ENCODE measurements at places on chromosomes 13 and 19.

- no peak for DNase-seq
Measured at GRCh38 chr13:26061947-26062346, 10.1 kb upstream of the SHISA2 start.

DNA sequence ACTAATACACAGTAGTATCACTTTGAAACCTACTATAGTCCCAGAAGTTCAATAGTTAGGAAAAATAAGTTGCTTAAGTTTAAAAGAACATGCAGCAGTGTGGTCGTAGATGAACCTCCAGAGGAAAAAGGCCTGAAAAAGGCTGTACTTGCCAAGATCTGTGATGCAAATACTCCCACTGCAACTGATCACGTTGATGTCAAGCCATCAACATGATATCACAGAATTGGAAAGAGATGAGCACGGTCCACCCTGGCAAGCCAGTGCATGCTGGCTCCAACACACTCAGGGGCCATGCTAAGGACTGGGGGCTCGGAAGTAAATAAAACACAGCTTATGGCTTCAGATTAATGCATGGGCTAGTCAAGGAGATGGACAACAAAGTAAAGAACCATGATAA, 71.8 kb upstream of the LRCH1 start:
- DNase-seq, result no peak

GRCh38 chr13:98094678-98095266, 48.1 kb upstream of the FARP1 start:
- no peak for DNase-seq

DNA sequence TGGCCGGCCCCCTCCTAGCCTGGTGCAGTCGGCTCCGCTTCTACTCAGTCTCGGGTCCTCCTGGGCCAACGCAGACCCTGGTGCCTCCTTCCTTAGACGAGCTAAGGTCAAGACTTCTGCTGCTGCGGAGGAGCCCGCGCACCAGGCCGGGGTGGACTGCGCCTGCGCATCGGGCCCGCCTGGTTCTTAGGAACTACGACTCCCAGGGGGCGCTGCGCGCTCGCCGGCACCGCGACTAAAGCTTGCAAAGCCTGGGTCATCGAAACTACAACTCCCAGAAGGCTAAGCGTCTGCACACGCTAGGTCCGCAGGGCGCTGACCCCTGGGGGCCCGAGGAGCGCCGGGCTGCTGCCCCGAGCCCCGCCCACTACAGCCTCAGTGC, at the start of gene ZNF835:
Gene ZNF835 (minus strand): TSS at position 145 of the 382 bp plus-strand sequence. CDS start 6,559 bp downstream, outside the sequence.
- no peak for DNase-seq

- DNase-seq, result peak; percentile 10
Measured at GRCh38 chr19:41993612-41994483, at the start of gene ATP1A3. Gene ATP1A3, minus strand, starts transcription at chr19:41994230. Its CDS starts 154 bp downstream, at chr19:41994076.

- DNase-seq, result no peak
Measured at GRCh38 chr19:6011206-6011605, 33.3 kb upstream of the RANBP3 start.

DNA sequence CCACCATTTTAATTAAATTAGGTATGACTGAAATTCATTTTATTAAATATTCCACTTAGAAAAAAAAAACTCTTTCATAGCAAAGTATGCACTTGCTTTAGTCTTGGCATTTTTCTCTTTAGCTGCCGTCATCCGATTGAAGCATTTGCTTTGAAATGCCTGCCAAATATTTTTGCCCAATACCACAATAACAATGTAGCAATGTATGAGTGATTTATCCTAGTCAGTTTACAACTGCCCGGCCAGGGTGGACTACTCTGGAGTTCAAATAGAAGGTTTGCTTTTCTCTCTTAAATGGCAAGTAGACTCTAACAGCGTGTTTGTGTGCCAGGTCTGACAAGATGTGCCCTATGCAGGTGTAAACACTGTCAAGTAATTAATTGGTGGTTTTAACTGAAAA, 675.3 kb upstream of the SGCG start:
- no peak for DNase-seq

DNA sequence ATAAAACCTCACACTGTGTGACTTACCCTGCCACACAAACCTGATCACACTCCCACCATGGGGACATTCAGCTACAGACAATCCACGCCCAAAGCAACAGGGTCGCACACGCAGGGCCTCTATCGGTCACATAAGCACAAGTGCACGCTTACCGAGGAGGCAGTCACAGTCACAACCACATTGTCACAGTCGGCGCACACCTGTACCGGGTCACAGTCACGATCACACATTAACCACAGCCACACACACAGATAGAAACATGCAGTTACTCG, 579 bp downstream of the ZNF566 start:
- no peak for DNase-seq

- DNase-seq, result no peak
Measured at GRCh38 chr19:4391306-4391693, 9.0 kb downstream of the SH3GL1 start.

DNA sequence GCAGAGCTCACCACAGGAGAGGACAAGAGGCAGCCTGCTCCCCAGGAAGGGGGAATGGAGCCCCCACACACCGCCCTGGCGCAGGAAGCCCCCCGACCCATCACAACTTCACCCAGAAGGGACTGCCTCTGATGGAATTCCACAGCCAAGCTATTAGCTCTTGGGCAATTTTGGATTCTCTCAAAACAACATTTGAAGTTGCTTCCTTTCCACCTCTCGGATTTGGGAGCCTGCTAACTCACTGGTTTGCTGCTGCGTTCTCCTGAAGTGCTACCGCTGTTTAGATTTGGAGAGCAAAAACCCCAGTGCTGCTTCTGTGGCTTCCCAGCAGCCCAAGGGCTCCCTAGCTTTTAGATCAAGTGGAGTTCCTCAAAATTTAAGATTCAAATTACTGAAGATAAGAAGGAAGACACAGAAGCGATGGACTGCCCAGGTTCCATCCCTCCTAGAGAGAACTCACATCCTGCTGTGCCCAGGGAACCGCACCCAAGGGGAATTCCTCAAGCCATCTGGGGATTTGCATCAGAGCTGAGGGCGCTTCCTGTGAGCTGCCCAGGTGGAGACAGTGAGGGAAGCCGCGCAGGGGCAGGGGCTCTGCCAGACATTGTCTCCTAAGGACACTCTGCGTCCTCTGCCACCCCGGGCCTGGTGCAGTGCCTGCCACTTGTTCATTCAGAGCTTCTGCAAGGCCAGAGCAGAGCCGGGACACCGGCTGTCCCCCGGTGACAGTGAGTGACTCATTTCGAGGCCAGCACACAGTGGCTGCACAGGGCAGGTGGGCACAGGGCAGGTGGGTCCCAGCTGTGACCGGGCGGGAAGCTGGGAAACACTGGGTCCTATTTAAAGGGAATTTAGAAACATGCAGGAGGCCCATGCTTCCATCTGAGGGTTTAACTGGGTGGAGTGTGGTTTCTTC, 45.5 kb downstream of the COL4A1 start:
- DNase-seq, result no peak

- no peak for DNase-seq
Measured at GRCh38 chr19:3137119-3137518, 1.3 kb downstream of the GNA15 start.

DNA sequence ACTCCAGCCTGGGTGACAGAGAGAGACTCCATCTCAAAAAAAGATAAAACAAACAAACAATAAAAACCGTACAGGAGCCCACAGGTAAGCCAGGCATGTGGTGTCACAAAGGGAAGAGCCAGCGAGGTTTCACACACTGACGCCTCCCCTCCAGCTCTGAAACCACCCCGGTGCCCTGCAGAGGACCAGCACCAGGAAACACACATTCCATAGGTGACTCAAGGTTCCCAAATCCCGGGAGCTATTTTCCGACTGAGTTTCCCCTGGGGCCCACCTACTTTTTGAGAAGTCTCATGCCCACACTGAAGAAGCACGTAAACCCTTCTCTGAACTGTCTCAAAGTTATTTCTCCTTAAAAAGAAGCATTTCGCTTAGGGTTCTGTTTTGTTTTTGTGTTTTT, 40.3 kb downstream of the RHPN2 start:
- no peak for DNase-seq

DNA sequence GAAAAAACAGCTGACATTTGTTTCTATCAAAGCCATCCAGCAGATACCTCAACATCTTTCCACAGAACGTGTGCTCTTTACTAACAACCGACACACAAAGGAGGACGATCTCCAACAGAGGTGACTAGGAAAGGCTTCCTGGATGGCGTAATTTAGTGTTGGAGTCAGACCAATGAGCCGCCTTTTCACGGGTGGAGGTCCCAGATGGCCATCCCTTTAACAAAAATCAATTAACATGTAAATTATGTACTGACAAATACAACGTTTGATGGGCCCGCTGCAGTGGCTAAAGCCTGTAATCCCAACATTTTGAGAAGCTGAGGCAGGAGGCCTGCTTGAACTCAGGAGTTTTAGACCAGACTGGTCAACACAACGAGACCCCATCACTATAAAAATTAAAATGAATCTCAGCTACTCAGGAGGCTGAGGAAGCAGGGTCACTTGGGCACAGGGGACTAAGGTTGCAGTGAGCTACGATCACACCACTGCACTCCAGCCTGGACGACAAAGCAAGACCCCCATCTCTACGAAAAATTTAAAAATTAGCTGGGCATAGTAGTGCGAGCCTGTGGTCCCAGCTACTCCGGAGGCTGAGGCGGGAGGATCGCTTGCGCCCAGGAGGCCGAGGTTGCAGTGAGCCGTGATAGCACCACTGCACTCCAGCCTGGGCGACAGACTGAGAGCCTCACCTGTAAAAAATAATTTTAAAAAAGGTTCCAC, 1.2 kb upstream of the DPY19L3 start:
- DNase-seq, result no peak

GRCh38 chr19:58409010-58409790, 751 bp downstream of the ZNF584 start:
- DNase-seq, result no peak

DNA sequence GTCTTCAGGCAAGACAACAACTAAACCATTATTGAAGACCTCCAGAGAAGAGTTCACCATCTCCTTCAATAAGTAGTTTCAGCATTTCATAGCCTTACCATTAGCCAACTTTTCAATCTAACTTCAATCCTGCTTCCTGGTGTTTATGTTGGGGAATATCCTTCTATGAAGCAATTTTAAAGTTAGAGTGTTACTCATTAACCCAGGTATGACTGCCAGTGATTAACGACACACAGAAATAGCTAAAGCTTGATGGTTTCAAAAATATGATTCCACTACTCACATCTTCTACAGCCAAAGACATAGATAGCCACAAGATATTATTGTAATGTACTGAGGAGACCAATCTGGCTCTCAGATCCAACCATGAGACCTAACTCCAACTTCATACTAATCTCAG, 403.2 kb downstream of the EFNB2 start:
- no peak for DNase-seq

DNA sequence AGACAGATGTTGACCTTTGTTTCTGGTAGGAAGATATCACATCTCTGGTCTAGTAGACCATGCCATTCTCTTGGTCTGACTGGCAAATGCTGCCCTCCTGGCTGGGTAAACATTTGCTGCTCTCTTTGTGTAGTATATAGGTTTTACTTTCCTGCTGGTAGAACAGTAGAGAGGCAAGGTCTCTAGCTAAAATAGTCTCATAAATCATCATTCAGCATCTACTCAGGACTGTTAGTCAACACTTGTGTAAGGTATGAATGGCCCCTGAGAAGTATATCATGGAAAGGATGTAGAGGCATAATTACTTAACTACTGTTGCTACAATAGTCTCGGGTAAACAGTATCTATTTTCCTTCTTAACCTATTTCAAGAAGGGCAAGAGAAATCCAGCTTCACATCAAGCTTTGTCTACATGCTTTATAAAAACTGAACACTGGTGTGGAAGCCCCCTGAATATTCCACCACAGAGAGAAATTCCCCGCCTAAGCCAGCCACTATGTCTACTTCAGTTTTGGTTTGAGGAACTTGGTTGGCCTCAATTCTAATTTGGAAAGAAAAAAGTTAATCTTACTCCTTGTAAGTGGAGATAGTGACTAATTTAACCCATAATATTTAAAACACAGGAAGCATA, 18.4 kb upstream of the MYCBP2 start:
- peak; percentile 68 for DNase-seq

- DNase-seq, result peak; percentile 98
Measured at GRCh38 chr19:13104360-13104847, 1.7 kb upstream of the LYL1 start.

- no peak for DNase-seq
Measured at GRCh38 chr19:27647423-27647822, 1565.5 kb downstream of the UQCRFS1 start.

DNA sequence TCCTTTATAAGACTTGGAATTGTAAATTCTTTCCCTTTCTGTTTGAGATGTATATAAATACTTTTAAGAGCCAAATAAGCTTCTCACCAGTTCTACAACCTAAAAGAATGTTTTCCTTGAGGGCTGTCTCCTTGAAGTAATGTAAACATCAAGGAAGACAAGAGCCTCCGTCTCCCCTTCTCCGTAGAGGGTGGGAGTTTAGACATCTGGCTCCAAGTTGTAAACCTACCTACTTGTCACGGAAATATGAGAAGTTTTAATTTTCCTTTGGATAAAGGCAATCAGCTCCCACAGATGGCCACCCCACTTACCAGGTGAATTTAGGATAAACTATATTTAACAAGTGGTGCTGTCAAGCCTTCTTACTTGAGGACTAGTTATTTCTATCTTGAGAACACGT, 237.9 kb downstream of the NALCN start:
- DNase-seq, result no peak

DNA sequence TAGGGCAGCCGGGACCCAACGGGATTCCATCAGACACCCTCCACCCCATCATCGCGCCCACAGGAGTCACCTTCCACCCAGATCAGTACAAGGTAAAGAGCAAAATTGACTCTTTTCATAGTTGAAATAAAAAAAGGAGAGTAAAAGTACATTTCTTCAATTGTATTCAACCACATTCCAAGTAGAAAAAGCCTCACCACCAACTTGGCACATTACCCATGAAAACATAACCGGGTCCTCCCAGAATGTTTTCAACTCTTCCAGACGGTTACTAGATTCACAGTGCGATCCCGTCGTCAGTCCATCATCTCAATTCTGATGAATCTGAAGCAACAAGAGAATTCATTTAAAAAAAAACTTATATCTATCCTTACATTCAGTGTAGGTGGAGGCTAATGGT, 125.2 kb downstream of the RAB20 start:
- no peak for DNase-seq

DNA sequence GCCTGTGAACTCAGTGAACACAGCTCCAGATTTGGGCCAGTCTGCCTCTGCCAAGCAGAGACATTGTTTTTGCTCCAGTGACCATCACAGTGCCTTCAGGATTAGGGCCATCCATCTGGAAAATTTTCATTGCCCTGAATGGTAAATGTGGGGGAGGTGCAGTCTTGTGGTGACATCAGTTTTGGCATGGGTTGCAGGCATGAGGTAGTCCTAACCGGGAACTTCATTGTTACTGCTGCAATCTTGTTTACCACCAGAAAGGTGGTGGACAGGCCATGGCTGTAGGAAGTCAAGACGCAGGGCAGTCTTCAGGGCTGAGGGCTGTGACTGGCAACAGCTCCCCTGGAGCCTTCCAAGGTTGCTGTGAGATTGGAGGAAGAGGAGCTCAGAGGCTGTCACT, 55.2 kb downstream of the SPATA13 start:
- no peak for DNase-seq

DNA sequence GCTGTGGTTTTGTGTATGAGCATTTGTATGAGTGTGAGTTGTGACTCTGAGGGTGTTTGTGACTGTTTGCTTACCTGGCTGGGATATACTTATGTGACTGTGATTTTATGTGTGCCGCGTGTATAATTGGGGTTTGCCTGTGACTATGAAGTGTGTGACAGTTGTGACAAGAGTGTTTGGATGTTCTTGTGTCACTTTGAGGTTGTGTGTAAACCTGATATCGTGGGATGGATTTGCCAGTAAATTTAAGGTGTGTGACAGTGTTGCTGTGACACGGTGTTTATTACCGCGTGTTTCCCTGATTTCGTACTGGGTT, 442 bp downstream of the ZNF420 start:
- DNase-seq, result no peak

GRCh38 chr19:38277549-38277948, 13.2 kb downstream of the SPINT2 start:
- no peak for DNase-seq

Data from bone marrow (tissue), 2 donors.